SJSA1 (cell line): ENCODE measurements at places on chromosomes 12 and 14.

GRCh38 chr12:120698665-120699064 is 11.6 kb upstream of the UNC119B start:
- no peak for DNase-seq

- DNase-seq = no peak
Measured at GRCh38 chr12:103748002-103748401, 93.0 kb downstream of the NT5DC3 start.

DNA sequence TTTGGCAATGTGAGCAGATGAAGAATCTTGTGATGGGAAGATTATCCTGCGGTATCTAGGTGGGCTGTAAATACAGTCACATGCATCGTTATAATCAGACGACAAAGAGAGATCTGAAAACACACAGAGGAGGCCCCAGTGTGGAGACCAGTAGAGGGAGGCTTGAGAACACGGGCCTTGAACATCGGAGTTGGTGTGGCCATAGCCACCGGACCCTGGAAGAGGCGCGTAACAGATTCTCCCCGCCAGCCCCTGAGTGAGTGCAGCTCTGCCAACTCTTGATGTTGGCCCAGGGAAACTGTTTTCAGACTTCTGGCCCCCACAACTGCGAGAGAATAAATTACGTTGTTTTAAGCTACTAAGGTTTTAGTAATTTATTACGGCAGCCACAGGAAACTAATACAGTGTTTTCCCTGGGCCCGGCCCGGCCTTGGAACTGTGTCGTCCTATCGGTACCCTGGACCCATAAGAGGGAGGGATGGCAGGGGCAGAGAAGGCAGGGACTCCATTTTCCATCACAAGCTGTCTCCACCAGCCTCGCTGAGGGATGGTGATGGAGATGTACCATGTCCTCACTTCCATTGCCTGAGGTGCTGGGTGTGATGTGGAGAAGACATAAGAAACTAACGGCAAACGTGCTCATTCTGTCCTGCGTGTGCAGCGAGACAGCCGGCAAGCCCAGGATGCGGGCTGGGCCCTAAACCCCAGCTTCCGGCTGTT is 91.6 kb downstream of the NTF3 start:
- DNase-seq = no peak

DNA sequence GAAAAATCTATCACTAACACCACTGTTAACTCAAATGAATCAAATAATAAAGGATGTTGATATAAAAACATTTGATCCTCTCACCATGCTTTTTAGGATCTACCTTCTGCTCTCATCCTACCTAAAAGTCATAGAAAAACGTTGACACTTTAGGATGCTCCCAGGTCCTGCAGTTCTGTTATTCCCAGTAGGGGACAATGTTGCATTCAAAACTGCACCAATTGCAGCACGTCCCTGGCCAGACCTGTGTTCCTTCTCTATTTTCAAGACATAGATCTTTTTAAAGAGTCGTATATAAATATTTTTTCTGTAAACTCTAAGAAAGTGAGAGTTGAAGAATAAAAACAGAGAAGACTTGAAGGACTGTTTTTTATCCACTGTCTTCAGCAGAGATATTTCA is 8.8 kb downstream of the AICDA start:
- no peak for DNase-seq

DNA sequence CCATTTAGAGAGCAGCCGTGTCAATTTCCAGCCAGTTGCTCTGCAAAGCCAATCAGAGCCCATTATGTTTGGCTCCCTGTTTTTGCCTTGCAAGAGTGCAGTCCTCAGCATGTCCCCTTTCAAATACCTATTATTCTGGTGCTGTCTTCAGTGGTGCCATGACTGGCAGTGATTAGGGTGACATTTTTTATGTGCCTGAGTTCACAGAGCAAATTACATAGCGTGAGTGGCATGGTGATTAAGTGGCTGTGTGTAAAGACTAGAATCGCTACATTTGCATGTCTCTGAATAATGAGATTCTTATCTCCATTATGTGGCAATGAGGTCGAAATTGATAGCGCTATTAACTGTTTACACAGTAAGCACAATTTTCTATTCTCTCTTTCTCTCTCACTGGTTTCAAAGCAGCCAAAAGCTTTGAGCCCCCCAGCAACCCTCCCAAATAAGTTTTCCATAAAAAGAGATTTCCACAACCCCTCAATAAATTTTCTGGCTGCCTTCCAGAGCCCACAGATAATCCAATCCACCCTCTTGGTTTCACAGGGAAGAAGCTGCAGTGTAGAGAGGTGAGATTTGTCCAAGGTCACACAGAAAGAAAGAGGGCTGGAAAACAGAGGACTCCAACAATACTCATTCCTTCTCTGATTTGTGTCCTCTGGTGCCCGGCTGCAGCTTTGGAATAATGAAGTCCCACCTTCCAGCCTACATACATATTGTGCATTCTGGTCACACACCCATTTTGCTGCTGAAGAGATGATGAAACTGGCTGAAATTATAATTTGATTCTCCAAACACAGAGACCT is 58.8 kb upstream of the NUDT4 start:
- DNase-seq = no peak
